ENCODE measurements at places on chromosomes 11 and 22. TPM values are rescaled to one million over a fixed set of nuclear protein-coding genes. Genes with fewer than 3 reads are reported as not detected.

GRCh38 chr22:46894081-46894671 is 131.7 kb downstream of the TBC1D22A start:
- ATAC-seq: no peak

- ATAC-seq: no peak
Observed at GRCh38 chr22:20312396-20313191, 7.3 kb downstream of the DGCR6L start.

- no peak for ATAC-seq
Observed at GRCh38 chr22:33397381-33397907, 339.3 kb upstream of the SYN3 start.

DNA sequence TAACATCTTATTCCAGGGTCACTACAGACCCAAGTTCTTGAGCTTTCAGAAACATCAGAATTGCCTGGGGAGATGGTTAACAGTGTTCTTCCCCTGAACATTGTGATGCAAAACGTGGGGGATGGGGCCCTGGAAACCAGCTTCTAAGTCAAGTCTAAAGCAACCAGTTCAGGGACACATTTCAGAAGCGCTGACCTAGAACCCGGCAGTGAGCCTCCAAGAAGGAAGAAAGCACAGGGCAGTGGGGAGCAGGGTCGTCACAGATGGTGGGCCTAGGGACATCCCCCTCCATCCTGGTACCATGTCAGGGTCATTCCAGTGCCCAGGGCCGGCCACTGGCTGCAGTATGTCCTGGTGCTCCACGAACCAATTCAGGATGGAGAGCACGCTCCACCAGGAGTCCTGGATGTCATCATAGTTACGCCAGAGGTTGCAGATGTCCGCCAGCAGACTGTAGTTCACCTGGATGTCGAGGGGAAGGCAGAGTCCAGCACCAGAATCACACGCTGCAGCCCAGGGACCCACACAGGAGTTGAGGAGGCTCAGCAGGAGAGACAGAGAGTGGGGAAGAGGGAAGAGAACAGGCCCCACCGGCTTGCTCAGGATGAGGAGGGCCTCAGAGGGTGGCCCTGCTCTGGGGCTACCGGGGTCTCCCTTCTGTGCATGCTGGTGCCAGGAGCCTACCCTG is 5.0 kb downstream of the NAGA start:
- no peak for ATAC-seq

GRCh38 chr11:17460406-17460805 is 16.2 kb downstream of the ABCC8 start:
- ATAC-seq: no peak

Gene SYCE3
- total RNA-seq: not detected

Gene RAB30
- total RNA-seq: 23.7 TPM

Gene CHST1
- 4.7 TPM for total RNA-seq

Gene GRM5
- total RNA-seq: not detected

Data from gastroesophageal sphincter (tissue), 4 donors.